ENCODE measurements at places on chromosomes 5 and 9.

GRCh38 chr5:145898171-145898570 is 25.4 kb upstream of the GRXCR2 start:
- no peak for DNase-seq

DNA sequence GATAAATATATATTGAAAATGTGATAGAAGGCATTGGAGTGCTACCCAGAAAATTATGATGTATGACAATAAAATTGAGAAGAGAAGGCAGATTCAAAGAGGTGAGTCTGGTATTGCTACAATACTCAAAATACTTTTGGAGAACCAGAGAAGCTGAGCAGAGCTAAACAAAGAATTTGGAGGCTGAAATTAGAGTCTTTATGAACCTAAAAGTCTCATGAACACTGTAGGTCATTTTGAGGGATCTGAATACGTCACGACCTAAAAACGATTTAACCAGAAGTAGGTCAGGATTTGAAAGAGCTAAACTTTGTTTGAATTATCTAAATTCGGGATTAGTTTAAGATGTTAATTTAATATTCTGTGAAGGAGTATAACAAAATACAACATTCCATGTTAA is 182.4 kb upstream of the CDH9 start:
- no peak for DNase-seq

DNA sequence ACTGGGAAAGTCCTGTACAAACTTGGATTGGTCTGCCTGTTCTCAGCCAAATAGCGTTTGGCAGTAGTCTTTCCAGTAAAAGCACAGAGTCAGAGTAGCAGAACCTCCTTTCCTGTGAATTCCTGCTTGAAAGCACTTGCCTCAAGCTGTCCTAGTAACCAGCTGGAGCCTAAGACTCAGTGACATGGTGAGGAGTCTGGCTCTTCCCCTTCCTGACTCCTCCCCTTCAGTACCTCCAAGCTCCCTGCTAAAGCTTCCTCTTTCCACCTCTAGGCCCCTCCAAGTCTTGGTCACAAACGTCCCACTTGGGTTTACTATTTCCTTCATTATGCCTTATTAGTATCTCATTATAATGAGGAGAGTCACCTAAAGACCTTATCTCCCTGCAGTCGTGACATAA is 21.4 kb upstream of the FAM81B start:
- DNase-seq, result no peak

DNA sequence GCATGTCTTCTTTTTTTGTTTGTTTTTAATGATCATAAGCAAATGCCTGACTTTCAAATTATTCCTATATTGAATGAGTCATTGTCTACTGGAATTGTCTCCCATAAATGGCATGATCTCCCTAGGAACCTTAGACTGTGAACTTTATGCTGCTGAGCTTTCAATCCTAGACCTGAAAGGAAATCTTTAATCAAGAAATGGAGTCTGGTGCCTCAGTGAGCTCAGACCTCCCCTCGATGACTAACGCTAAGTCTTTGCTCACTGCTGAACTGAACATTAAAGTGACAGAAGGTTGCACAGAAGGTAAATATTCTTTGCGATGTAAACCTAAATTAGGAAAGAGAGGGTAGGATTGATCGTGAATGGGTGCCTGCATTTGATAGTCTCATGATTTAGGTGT is 745.2 kb upstream of the WWC1 start:
- no peak for DNase-seq

GRCh38 chr5:99320436-99320835 is 391.6 kb upstream of the CHD1 start:
- DNase-seq, result peak; percentile 53

GRCh38 chr5:132076983-132077382 is 3.4 kb downstream of the CSF2 start:
- no peak for DNase-seq

GRCh38 chr5:110854200-110854599 is 115.4 kb downstream of the SLC25A46 start:
- no peak for DNase-seq

GRCh38 chr5:169670769-169671525 is 33.9 kb downstream of the DOCK2 start:
- no peak for DNase-seq

DNA sequence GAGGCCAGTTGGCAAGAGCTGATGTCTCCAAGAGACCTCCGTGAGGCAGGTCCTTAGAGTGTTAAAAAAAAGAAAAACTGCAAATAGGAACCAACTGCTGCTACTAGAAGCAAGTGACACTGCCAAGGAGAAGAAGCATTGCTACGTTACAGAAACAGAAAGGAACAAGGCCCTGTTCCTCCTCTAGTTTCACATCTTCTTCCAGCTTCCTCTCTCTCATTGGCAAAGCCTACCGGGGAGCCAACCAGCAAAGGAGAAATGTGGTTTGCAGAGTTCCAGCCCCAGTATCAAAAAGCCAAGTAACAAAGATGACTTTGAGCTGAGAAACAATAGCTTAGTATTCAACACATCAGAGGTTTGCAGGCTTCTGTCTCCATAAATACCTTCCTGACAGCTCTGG is 145.9 kb downstream of the PRELID2 start:
- no peak for DNase-seq

DNA sequence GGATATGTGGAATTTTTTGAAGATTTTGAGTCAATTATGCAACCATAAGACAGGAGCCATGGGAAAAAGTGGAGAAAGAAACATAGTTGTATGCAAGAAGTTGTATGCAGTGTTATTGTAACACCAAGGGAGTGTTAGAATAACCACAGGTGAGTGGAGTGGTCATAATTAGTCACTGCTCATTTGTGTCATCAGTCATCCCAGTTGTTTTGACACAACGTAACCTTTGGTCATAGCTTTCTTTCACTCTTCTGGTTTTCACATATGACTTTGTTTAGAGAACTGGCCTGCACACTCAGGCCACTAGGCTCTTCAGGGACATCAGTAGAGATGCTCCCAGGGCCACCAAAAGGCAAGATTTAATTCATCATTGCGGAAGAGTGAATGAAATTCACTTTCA is 158.7 kb upstream of the HMHB1 start:
- DNase-seq, result no peak

DNA sequence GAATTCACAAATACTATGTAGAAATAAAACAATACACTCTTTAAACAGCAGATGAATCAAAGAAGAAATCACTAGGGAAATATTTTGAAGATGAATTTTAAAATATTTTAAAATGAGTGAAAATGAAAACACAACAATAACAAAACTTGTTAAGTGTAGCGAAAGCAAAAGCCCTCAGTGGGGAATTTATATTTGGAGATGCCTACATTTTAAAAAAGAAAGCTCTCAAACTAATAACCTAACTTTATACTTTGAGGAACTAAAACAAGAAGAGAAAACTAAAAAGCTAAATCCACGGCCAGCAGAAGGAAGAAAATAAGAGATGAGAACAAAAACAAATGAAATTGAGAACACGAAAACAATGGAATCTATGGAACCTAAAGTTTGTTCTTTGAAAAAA is 22.7 kb downstream of the SPDL1 start:
- DNase-seq, result no peak

GRCh38 chr9:4489919-4490704 is at the start of gene SLC1A1:
Gene SLC1A1 (plus strand): TSS chr9:4490468. CDS start chr9:4490680, 212 bp downstream.
- DNase-seq, result peak; percentile 68

DNA sequence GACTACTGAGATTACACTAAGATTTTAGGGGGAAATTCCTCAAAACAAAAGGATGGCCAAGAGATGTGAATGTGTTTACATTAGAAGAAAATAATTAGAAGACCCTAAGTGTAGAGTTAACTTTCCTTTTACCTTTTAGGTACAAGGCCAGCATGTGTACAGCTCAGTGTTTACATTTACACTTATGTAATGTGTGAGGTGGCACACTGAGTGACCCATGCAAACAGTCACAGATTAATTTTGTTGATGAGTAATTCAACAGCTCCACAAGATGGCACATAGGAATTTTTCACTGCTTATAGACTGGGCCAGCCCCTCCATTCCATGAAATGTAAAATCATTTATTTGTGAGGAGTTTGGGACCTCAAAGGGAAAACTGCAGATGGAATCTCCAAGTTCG is 90.1 kb upstream of the SLC12A2 start:
- peak; percentile 9 for DNase-seq

DNA sequence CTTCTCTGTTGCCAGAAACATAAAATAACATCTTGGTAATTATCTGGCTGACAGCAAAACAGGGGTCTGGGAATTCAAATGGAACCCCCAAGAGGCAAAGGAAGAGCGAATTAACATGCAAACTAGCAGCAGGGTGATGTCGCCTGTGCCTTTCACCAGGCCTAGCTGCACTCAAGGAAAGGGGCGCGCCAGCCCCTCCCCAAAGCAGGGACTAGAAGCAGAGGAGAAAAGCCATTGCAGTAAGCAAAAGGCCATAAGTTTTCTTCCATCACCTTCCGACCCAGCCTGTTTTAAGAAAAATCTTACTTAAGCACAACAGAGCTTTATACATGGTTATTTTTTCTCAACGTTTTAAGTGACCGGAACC is 539 bp downstream of the POC5 start:
- no peak for DNase-seq

- DNase-seq, result no peak
Measured at GRCh38 chr9:122444041-122444733, 33.5 kb downstream of the OR1J1 start.

GRCh38 chr5:127601601-127602000 is 47.3 kb upstream of the CTXN3 start:
- no peak for DNase-seq

DNA sequence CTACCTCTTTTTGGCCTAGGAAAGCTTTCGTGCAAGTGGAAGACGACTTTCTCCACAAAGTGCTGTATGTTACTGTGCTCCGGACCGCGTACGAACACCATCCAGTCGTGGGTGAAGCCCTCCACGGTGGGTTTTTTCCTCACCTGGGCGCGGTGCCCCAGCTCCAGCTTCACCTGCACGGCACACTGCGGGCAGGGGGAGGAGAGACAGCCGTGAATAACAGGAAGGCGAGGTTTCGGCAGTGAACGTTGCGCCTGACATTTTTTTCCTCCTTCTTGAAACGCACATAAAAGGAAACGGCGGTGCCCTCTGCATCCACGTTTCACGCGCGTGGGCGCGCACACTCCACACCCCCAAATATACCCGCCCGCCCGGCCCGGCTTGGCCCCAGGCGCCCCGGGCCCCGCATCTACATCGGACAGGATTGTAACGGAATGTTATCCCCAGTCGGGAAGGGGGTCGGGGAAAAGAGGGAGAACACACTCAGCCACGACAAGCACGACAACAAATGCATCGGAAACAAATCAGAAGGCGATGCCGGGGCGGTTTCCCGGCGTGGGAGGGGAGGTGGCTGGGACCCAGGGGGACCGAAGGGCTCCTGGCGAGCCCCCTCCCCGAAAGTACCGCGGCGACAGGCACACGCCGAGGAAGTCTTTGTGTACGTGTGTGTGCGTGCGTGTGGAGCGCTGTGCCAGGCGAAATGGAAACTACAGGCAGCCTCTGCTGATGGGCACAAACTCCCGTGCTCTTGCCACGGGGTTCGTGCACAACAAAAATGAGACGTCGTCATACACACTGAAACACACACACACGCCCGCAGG is 1.4 kb downstream of the MLLT3 start:
- DNase-seq, result peak; percentile 23

- DNase-seq, result no peak
Measured at GRCh38 chr5:175467983-175468690, 10.2 kb upstream of the SFXN1 start.

GRCh38 chr5:123515904-123516303 is 3.9 kb downstream of the CSNK1G3 start:
- DNase-seq, result no peak

DNA sequence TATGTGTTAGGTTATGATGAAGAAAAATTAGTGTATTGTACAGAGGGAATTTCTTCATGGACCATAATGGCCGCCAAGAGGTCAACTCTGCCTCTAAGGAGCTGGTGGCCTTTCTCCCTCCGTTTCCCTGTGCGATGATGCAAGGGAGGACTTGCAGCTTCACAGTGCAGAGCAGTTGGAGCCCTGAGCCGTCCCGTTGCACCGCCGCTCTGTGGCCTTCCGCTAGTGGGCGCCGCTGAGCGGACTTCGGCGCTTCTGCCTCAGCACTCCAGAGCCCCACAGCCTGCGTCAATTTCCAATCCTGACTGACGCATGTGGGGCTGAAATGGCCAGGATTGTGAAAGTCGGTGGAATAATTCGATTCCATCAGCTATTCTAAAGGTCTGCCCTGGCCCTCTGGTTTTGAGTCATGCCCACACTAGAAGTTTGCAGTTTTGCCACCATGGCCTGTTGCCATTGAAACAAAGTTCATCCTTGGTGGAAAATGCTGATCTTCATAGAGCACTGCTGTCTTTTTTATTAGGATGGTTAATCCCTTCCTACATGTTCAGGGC is 22.7 kb upstream of the LECT2 start:
- DNase-seq, result no peak

DNA sequence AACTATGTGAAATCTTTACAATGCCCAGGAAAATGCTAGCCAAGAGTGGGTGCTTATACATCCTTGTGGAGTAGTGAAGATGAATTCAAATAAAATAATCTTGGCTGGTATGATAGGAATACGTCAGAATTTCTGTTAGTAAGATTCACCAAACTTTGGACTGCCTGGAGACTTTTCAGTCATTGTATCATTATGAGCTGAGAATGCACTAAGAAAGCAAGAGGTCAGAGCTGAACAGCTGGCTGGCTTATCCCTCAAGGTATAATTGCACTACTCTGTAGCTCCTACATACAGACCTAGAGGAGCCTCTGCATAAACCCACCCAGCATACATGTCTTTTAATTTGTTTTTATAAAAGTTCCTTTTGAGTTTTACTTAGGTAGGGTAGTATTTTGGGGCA is 568.5 kb upstream of the RIOK2 start:
- no peak for DNase-seq

GRCh38 chr5:77748160-77748559 is 28.0 kb downstream of the TBCA start:
- DNase-seq, result no peak

GRCh38 chr9:2697492-2697891 is 19.8 kb upstream of the KCNV2 start:
- no peak for DNase-seq

DNA sequence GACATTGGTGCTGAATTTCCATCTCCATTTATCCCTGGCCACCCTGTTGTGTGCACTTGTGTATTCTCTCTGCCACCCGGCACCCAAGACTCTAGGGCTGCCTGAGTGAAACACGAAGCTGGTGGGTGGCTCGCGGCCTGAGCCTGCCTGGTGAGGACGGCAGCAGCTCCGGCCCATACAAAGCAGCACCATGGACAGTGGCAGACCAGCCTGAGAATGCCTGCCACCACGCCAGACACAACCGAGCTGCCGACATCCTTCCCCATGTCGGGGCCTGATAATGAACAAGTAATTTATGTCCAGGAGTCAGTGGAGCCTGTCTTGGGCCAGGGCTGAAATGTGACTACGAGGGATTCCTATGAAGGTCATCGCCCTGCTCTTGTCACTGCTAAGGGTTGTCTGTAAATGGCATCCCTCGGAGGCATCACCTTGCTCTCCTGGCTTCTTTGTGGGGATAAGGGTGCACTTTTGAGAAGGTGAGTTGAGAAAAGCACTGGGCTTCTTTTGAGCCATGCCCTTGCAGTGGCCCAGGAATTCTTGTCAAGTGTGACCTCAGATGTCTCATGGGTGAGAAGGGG is 175.7 kb downstream of the MELK start:
- peak; percentile 48 for DNase-seq

GRCh38 chr5:44536650-44537260 is 147.5 kb upstream of the FGF10 start:
- peak; percentile 56 for DNase-seq
